ENCODE measurements at places on chromosomes 12 and 14.
A peak's percentile ranks its signal among the peaks of the same experiment; 100 is the strongest.

- peak; percentile 26 for DNase-seq
Measured at GRCh38 chr14:91114079-91115065, 499 bp downstream of the DGLUCY start.

GRCh38 chr14:69673578-69674305 lies 62.3 kb downstream of the SUSD6 start:
- no peak for DNase-seq

DNA sequence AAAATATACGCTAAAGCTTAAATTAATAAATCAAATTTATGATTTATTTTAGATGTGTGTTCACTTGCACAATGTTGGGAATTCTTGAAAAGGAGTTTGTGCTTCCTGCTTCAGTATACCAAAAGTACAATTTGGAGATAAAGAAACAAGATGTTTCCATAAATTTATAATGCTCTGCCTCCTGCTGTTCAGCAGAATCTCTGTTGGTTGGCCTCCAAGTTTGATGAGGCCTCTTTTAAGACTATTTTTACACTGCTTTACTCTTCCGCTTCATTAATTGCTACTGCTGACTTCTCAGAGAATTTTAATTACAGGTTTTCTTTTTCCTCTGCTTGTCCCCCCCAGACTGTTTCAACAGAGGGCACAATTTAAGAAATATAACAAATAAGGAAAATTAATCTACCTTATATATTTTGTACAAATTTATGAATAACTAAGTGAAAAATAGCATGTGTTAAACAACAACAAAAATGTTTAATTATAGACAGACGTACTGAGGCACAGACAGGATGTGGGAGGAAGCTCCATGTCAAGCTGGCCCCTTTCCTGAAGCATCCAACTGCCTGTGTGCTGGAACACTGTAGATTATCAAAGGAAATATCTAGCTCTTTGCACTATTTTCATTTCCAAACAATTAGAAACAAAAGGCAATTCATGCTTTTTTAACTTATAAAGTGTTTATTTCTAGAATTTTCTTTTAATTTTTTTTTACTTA lies 83.9 kb downstream of the PIK3C2G start:
- no peak for DNase-seq

- DNase-seq = no peak
Measured at GRCh38 chr12:68587448-68587873, 23.2 kb upstream of the RAP1B start.

DNA sequence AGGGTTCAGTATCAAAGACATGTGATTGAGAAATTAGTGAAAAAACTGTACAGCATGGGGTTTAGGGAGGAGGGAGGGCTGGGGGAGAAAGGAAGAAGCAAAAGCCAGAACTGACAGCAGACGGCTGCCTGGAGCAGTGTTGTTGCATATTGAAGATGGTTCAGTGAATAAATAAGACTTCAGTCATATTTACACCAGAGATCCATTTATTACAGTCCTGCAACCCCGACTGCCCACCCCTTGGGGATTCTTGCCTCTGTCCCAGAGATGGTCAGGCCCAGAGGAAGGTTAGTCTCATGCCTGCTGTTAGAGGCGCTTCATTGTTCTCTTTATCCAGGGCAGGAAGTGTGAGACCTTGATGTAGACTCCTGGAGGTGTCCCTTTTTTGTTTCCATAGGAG lies 3.2 kb downstream of the GZMH start:
- no peak for DNase-seq
